ENCODE measurements at places on chromosomes 12 and 14.

DNA sequence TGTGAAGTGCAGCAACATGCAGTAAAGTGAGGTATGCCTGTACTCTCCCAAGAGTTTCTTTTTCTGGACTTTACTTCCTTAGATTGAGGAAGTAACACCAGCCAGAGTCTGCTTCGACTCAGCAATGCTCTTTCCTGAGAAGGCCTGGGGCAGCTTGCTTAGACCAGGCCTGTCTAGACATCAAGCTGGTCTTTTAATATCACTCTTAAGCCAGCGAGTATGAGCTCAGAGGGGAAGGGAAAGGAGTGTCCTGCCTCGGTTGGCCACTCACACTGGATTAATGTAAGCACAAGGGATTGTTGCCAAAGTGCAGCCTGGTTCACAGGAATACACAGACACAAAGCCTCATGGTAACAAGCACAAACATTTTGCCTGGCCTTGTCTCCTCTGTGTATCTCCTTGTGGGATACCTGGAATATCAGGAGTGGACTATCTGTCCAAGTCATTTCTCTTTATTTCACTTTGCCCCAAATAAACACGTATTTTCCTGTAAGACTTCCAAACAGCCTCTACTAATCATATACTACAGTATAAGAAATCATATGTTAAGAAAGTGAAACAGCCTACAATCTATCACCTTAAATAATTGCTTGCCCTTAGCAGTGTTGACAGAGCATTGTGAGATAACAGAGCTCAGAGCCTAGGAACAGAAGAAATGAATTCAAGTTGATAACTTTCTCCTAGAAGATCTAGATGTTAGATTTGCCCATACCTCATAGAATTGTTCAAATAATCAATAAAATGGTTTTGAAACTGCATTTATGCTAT lies 121.2 kb upstream of the DAAM1 start:
- no peak for DNase-seq

DNA sequence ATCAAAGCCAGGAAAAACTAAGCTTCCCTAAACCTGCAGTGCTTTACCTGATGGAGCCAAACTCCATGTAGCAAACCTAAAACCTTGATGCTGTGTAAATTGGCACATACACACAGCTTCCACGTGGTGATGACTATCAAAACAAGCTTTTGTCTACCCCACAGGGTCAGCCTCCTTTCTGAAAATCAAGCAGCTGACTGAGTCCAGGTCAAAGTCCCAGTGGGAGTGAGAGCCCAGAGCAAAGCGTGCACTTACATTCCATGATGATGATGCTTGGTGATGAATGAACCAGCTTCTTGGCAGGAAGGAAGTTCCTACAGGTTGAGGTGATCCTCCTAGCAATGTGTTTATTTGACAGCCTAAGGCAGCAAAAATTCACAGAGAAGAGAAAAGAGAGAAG lies 630.0 kb upstream of the TBX3 start:
- no peak for DNase-seq

- DNase-seq = no peak
These were observed 2.0 kb upstream of the TNFAIP2 start for GRCh38 chr14:103121121-103121845.

GRCh38 chr12:67456431-67456901 lies 187.3 kb downstream of the CAND1 start:
- DNase-seq = no peak

DNA sequence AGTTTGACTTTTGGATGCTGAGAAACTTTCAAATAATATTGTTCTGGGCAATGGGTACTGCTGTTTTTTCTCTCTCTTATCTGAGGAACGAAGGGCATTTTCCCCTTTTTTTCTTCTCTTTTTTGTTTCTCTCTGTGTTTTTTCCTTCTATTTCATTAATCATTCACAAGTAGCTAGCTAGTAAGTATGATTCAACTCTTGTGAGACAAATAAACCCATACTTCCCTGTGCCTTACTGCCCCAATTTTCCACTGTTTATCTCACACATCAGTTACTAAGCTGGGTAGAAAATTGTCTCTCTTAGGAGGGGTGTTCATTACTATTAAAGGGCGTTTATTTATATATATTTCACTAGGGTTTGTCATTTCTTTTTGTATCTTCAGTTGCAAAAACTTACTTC lies 437.6 kb downstream of the RERGL start:
- no peak for DNase-seq

GRCh38 chr14:92673601-92674150 lies 74.8 kb downstream of the LGMN start:
- DNase-seq = no peak

- no peak for DNase-seq
These were observed 7.7 kb downstream of the CLBA1 start for GRCh38 chr14:104993306-104993705.

GRCh38 chr12:121697093-121697698 lies 15.4 kb upstream of the TMEM120B start:
- peak; percentile 64 for DNase-seq

DNA sequence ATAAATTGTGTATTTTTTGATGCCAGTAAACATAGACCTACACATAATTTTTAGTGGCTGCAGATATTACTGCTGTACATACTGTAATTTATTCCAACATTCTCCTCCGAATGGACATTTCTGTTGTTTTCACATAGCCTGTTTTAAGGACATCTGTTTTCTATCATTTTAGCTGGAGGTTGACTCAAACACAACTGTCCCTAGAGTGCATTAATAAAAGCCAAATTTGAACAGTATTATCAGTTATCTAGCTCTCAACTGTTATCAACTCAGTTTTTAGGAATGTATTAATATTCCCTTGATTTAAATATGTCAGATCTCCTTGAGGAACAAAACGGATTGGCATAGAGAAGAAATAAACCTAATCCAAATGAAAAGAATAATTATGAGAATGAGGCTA lies 17.2 kb upstream of the PIWIL1 start:
- DNase-seq = no peak

DNA sequence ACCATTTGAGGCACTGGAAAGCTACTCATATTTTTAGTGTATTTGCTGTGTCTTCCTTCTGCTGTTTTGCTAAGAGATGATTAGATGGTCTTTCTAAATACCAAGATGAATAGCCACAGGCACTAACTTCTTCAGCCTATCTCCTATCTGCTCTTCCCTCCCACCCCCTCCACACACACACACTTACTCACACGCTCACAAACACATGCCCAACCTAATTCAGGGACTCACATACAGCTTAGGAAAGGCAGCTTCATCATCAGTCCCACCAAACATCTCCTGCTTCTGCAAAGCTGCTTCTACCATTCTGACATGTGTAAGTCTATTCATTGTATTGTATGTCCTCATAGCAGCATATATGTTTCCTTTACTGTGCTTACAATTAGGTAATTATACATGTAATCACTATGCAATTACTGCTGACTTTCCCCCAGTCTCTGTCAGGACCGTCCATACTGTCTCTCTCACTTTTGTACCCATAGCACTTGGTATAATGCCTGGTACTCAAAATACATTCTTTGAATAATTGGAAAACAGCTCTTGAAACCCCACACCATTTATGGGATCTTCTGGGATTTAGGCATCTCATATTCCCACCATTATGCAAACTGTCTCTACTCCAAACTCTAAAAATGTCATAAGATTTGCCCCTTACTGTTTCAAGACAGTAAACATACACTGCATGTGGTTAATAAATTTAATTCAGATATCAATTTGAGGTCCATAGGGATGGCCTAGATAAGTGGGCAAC lies 83.3 kb upstream of the HIF1A start:
- no peak for DNase-seq

DNA sequence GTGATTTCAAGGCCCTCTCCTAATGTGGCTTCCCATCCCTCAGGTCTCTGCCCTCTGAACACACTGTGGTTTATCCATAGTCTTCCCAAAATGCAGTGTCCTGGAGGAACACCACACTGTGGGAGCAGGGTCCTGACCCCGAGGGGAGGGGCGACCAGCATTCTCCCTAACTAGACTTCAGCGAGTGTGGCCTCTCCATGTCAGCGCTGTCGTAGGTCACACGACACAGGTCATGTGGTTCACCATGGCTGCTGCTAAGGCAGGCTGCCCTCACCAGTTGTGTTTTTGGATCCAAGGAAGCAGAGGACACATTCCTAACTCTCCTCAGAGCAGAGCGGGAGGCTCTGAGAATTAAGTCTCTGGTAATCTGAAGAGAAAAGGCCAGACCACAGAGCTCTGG lies 50.5 kb downstream of the SSH1 start:
- no peak for DNase-seq

GRCh38 chr12:93434256-93434865 lies 7.4 kb downstream of the UBE2N start:
- DNase-seq = no peak

- no peak for DNase-seq
These were observed at the start of gene OR4E1 for GRCh38 chr14:21673718-21674117. Gene OR4E1 (minus strand): TSS chr14:21673818. CDS start chr14:21670935, 2,883 bp downstream.

- no peak for DNase-seq
These were observed 156.1 kb downstream of the PTCSC3 start for GRCh38 chr14:36020120-36021029.

DNA sequence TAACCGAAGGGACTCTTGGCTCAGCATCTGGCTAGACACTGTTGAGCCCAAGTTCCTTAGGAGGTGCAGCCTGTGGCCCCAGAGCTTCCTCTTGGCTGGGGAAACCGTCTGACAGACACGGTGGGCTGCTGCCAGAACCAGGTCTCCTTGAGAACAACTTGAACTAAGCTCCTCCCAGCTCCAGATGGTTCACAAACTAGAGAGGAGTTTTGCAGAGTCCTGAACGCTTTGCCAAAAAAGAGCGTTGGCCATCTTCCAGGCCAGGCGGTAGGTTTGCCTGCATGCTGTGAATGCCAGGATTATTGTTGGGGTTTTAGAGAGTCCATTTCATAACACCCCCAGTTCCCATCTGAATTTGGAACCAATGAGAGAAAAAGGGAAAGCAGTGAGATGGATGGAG lies 399.8 kb downstream of the RGS6 start:
- DNase-seq = no peak

- peak; percentile 12 for DNase-seq
These were observed 845 bp downstream of the L3HYPDH start for GRCh38 chr14:59483363-59483762.

DNA sequence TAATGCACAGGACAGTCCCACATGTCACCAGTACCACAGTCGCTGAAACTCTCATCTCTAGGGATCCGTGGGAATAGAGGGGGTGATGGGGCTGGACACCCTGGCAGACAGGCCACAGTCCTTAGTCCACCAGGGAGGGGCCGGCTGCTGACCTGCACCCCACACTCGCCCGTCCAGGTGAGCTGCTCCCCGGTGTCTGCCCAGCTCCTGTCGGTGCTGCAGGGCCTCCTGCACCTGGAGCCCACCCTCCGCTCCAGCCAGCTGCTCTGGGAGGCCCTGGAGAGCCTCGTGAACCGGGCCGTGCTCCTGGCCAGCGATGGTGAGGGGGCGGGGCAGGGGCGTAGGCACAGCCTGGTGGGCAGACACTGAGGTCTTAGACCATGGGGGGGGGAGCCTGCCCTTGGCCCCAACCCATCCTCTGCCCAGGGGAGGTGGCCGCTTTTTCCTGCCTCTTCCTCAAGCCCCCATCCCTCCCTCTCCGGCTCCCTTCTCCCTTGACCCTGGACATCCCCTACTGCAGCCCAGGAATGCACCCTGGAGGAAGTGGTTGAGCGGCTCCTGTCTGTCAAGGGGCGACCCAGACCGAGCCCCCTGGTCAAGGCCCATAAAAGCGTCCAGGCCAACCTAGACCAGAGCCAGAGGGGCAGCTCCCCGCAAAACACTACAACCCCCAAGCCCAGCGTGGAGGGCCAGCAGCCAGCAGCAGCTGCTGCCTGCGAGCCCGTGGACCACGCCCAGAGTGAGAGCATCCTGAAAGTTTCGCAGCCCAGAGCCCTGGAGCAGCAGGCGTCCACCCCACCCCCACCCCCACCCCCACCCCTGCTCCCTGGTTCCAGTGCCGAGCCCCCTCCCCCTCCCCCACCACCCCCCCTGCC lies 17.1 kb upstream of the ADSS1 start:
- DNase-seq = no peak

DNA sequence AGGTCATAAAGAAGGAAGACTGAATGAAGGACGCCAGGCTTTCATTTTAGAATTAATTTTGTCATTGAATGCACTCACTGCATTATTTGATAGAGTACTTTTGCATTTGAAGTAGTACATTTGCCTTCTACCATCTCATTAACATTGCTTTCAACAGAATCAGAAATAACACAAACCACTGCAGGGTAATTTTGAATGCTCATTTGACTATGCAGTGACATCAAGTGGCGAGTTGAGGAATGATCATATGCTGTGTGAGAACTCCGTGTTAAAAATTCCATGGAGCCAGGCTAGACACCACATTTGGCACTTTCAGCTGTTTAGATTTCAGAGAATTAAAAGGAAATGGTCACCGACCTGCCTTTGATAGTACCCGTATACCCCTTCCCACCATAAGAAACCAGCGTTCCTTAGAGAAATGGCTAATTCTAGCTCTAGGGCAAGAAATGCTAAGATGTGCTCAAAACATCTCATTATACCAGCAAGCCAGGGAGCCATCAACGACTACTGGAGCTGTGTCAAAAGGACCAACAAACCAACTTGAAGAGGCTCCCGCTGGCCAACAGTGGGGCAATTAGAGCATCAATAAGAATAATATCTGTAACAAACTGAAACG lies 16.5 kb downstream of the HEBP1 start:
- peak; percentile 22 for DNase-seq

GRCh38 chr12:12903642-12904609 lies 12.6 kb downstream of the GPRC5A start:
- no peak for DNase-seq

- DNase-seq = no peak
These were observed 41.6 kb downstream of the ACACB start for GRCh38 chr12:109157986-109158385.

GRCh38 chr14:89359477-89360222 lies 57.4 kb downstream of the FOXN3 start:
- DNase-seq = no peak

DNA sequence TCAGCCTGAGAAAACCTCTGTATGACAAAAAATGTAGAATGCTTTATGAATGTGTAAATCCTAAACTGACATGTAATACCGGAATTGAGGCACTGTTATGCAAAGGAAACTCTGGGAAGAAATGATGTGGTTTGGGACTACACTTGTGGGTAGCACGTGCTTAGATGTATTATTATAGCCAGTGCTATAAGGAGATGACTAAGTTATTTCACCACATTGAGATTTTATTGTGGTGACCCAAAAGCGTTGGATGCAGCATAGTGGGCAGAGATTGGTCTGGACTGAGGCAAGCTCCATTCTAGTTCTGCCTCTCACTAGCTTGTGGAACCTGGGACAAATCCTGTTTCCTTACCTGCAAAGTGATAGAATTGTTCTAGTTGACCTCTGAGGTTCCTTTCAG lies 172.2 kb downstream of the SNAPC1 start:
- DNase-seq = no peak

DNA sequence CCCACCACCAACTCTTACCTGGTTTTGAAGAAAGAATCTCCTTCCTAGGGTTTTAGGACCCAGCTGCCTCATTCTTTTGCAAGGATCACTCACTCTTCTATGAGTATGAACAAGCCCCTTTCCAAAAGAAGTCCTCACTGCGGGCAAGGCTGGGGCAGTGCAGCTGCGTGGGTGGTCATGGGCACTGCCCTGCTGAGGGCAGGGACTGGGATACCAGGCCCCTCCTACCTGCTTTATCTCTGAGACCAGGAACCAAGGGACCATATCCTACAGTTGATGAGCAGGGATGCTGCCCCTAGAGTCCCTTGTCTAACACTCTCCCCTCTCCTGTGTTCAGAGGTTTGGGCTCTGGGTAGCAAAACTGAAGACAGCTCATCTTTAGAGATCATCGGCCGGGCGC lies 20.5 kb downstream of the HPD start:
- DNase-seq = no peak

- DNase-seq = no peak
These were observed 754.5 kb downstream of the TMEM121 start for GRCh38 chr14:106280876-106281275.

GRCh38 chr12:97047361-97047760 lies 140.3 kb downstream of the NEDD1 start:
- no peak for DNase-seq

- no peak for DNase-seq
These were observed 335.7 kb downstream of the RPS29 start for GRCh38 chr14:49250517-49250916.
